ENCODE measurements at places on chromosomes 4 and X. TPM values are rescaled to one million over a fixed set of nuclear protein-coding genes. Genes with fewer than 3 reads are reported as not detected.

DNA sequence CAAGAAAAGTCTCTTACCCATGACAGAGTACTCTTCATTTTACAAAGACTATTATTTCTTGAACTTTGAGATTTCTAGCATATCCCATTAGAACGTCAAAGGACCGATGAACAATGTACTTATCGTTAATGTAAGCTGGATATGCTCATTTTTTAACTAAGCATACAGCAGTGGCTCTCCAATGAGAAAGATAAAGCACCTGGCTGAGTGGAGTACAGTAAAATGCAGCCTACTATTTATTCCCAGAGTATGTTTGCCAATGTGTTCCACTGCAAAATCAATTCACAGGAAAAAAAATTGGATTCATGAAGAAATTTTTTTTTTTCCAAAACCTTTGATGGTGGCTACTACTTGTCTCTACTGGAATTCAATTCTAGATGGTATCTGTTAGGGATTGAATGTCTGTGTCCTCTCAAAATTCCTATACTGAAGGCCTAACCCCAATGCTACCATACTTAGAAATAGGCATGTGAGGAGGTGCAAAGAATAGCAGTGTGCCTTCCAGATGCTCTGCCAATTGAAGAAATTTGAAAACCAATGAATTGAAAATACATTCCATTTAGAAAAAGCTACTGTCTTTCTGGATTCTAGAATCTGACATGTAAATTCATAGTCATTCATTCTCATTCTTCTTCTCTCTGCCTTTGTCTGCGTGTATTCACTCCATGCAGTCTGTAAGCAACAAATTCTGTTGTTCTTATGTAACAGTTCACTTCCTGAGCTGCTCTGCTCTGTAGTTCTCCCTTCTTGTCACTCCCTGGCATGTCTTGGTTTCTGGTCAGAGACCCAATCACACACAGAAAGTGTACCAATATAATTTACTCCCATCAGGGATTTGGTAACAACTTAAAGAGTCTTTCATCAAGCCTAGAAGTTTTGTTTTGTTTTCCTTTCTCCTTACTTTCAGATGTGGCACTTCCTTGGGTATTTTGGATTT, 61.4 kb downstream of the PAPSS1 start:
- no peak for DNase-seq

- DNase-seq: no peak
Measured at GRCh38 chr4:73709451-73710033, 30.8 kb upstream of the CXCL8 start.

DNA sequence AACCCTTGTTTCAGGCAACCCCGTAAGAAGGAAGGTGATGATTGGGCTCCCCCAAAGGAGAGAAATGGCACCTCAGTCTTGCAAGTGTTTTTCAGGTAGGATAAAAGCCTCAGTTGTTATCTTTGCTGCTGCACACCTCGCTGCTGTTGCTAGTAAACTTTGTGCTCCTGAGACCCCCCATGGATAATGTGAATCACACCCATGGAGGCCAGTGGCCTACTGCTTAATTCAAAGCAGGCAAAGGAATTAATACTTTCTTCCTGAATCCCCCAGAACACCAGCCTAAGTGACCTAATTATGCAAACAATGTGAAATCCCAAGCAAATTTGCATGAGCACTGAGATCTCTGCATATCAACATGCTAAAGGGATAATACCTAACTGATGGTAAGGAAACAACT, 337.5 kb downstream of the GRIA2 start:
- no peak for DNase-seq

- DNase-seq: no peak
Measured at GRCh38 chr4:80156410-80156809, 40.9 kb upstream of the PRDM8 start.

DNA sequence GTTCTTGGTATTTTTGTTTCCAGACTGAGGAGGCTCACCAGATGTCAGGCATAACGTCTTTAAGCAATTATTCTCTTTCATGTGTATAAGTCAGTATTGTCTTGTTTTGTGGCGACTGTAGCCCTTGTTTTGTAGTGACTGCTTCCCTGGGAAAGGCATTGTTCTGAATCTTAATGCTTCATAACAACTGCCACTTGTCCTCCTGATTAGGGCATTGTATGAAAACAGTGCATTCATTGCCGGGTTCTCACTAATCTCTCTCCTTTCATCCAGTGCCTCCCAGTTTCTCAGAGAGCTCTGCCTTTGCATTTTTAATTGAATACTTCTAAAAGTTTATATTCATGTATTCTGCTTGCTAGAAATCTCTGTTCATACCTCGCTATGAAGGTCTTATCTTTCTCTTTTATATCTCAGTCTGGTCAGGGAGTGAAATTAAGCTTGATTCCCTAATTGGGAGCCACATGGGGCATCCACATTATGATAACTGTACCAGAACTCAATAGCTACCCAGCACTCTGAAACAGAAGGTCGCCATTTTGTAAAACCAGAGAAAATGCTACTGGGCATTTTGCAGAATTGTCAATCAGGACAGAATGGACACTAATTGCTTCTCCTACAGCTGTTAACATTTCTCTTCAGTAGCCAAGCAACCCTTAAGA, 149.8 kb downstream of the GBA3 start:
- DNase-seq: no peak

- no peak for DNase-seq
Measured at GRCh38 chrX:19389227-19389845, 45.6 kb downstream of the PDHA1 start.

DNA sequence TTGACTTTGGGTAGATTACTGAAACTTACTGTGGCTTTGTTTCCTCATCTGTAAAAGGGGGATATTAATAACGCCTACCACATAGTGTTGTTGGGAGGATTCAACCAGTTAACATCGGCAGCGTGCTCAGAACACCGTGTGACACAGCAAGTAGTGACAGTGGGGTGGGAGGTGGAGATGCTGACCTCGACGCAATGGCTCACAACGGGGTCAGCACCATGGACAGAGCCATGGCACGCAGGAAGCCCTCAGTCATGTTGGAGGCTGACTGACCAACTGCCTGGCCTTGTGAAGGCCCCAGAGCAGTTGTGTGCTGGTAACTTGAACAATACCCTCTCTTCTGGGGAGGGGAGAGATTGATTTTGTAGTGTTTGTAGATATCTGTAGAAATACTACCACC, 93.2 kb downstream of the WFS1 start:
- DNase-seq: no peak

- DNase-seq: no peak
Measured at GRCh38 chr4:142844782-142845181, 1.3 kb downstream of the INPP4B start.

- DNase-seq: no peak
Measured at GRCh38 chr4:74884266-74884665, 48.6 kb upstream of the PARM1 start.

- DNase-seq: no peak
Measured at GRCh38 chr4:61243962-61244361, 43.8 kb downstream of the ADGRL3 start.

ACTRT1 gene
- 0.34 TPM for total RNA-seq

NLRP2B gene
- 1.0 TPM for total RNA-seq
